NCI-H2171 (cell line): ENCODE measurements at places on chromosomes 12 and 14.

DNA sequence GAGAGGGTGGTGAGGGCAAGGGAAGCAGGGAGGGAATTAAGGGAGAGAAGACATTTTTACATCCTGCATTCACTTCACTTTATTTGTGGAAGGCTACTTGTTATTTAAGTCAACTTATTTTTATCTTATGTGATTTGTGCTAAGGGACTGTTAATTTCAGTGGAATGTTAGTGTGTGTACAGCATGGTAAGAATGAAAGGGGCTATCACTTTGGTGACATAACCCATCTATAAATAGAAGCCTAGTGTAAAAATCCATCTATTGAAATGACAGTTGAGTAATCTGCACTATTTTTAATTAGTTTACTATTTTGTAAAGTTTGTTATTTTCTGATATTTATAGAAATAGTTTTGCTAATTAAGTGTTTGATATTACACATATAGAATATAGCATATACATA lies 16.8 kb upstream of the CHPT1 start:
- DNase-seq = no peak

DNA sequence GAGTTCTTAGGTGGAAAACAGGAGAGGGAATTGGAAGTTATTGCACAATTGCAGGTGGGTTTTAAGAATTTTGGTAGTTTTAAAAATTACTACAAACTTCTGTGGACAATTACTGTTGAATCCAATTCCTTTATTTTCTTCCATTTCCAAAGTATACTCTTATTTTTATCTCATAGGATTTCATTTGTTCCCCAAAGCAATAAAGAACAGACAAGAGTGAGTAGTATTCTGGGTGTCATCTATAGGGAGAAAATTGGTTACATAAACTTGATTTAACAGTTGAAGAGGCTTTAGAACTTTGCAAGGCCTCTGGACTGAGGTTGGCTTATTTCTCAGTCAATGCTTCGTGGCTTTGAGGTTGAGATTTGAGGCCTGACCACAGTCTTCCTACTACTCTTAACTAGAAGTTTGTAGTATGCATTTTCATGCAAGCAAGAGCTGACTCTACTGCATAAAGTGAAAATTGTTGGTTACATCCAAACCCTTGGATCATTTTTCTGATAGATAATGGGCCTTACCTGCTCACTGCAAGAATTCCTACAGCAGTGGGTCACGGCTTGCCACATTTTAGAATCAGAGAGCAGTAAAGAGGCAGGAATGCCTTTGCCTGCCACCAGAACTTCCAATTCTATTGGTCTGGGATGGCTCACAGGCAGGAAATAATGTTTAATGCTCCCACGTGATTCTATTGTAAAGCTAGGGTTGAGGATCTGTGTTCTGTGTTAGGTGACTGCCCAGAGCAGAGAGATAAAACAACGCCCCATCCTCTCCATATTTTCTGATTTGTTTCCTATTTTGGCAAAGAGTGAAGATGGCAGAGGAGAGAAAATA lies 270.5 kb downstream of the TTC6 start:
- DNase-seq = no peak

GRCh38 chr14:33131801-33132200 lies 193.1 kb downstream of the NPAS3 start:
- no peak for DNase-seq

GRCh38 chr12:124663771-124664366 lies 96.5 kb upstream of the NCOR2 start:
- DNase-seq = no peak

- peak; percentile 100 for DNase-seq
These were observed 18.0 kb upstream of the CACNA1C start for GRCh38 chr12:2034633-2035430.

DNA sequence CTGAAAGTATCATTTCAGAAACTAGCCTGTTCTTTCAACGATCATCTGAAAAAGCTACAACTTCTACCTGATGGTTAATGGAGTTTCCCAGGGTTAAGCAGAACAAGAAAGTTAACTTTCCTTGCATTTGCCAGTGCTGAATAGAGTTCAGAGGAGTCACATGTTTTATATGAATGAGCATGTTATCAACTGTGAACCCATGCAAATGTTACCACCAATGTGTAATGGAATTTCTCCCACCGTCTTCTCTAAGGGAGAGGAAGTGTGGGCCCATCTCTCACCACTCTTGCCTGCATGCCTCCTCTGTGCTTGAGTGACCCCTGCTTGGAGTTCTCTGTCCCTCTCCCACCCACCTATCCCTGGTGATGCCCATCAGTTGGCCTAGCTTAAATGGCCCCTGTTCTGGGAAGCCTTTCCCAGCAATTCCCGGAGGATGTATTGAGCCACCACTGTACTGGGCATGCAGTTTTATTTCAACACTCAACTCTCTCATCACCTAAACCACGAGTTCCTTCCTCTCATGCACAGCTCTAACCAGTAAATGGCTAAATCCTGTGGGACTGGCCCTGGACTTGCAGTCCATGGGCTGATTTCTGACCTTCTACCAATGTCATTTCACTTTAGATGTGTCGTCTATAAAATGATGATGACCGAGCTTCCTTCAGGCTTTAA lies 159.8 kb downstream of the RPAP3 start:
- no peak for DNase-seq

DNA sequence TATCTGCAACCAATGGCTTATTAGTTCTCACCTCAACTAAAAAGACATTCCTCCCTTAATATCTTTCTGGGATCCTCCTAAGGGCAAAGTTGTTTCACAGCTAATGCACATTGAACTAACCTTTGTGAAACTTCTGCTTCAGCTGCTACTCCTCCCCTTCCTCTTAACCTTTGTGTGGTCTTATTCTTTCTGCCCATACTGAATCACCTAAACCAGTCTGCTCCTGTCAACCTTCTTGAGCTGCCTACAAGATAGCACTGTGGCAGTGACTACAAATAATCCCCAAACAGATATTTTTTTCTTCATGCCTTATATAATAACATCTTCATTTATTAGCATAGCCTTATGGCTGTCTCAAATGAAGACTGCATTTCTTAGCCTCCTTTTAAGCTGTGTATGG lies 1077.4 kb upstream of the ATXN7L3B start:
- no peak for DNase-seq
